ENCODE measurements at places on chromosomes 4 and X. TPM values are rescaled to one million over a fixed set of nuclear protein-coding genes. Genes with fewer than 3 reads are reported as not detected.

Gene AREG
- 0.32 TPM for total RNA-seq

Gene DHX15
- total RNA-seq = 234 TPM

Gene RELL1
- total RNA-seq = 287 TPM

Gene SMIM43
- total RNA-seq = 0.65 TPM

Gene NCAPG
- 34.2 TPM for total RNA-seq

Gene DMRTC1
- total RNA-seq = not detected

Gene ATP6AP2
- total RNA-seq = 69.3 TPM

Gene GPR50
- total RNA-seq = not detected

Gene FHDC1
- under 0.01 TPM for total RNA-seq

Gene CDX4
- total RNA-seq = not detected

Gene PNMA6A
- total RNA-seq = 0.94 TPM

All from bladder microvascular endothelial cell (primary cell).